Stomach (tissue), 19 donors: ENCODE measurements at places on chromosomes 5 and 9. TPM values are rescaled to one million over a fixed set of nuclear protein-coding genes. Genes with fewer than 3 reads are reported as not detected.

DNA sequence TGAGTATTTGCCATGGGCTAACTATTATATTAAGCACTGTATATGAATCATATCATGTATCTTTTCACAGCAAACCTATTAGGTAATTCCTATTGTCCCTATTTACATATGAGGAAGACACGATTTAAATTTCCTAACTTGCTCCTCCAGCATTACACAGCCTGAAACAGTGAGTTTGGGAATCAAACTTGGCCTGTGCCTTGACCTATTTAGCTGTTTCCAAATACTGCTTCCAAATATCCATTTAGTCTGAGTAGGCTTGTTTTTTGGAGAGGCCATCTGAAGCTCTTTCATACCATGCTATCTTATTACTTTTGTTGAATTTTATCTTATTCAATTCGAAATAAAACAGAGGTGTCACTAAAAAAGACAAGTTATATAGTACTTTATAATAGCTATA lies 447.3 kb upstream of the MPDZ start:
- no peak for DNase-seq

GRCh38 chr5:142982821-142983200 lies 212.6 kb downstream of the ARHGAP26 start:
- no peak for DNase-seq

- peak; percentile 74 for DNase-seq
These were observed 126.2 kb downstream of the BASP1 start for GRCh38 chr5:17343675-17344074.

DNA sequence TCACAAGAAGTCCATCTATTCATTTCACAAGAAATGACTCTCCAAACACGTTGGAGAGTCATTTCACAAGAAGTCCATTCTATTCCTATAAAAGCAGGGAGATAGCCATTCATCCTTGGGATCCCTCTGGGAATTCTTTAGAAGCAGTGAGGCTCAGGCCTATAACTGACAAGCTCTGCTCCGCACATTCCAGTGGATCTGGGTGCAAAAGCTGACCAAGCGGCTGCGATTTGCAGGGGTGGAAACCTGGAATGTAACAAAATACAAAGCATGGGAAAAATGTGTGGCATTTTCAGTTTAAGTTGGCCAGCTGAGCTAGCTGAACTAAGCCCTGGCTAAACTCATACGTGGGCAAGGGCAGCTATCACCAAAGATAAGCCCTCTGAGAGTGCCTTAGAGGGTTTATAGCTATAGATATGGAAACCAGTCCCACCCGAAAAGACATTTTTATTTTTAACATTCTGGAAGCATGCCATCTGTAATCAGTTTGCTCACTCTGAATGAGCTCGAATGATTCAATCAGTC lies 8.7 kb downstream of the TAS2R1 start:
- no peak for DNase-seq

- no peak for DNase-seq
These were observed 163.2 kb downstream of the TMEM167A start for GRCh38 chr5:82913971-82914370.

- no peak for DNase-seq
These were observed 176.1 kb downstream of the PCSK1 start for GRCh38 chr5:96256795-96257470.

The LOX gene
- 5.5 TPM for total RNA-seq

The TUSC1 gene
- 0.58 TPM for total RNA-seq

The TMEM171 gene
- 1.2 TPM for total RNA-seq
